Non-pigmented ciliary epithelial cell (primary cell): ENCODE measurements at places on chromosomes 12 and 14.

- no peak for DNase-seq
Measured at GRCh38 chr12:11886339-11886738, 184.4 kb upstream of the BCL2L14 start.

DNA sequence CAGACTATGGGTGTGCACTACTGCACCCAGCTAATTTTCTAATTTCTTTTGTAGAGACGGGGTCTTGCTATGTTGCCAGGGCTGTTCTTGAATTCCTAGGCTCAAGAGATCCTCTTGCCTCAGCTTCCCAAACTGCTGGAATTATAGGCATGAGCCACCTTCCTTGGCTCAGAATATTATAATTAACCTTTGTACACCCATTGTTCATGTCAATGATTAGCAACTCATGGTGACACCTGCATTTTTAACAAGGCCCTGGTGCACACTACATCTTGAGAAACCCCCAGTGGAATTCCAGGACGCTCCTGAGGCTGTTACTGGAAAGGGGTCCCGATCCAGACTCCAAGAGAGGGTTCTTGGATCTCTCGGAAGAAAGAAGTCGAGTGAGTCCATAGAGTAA is 28.3 kb upstream of the CCDC63 start:
- DNase-seq: no peak

DNA sequence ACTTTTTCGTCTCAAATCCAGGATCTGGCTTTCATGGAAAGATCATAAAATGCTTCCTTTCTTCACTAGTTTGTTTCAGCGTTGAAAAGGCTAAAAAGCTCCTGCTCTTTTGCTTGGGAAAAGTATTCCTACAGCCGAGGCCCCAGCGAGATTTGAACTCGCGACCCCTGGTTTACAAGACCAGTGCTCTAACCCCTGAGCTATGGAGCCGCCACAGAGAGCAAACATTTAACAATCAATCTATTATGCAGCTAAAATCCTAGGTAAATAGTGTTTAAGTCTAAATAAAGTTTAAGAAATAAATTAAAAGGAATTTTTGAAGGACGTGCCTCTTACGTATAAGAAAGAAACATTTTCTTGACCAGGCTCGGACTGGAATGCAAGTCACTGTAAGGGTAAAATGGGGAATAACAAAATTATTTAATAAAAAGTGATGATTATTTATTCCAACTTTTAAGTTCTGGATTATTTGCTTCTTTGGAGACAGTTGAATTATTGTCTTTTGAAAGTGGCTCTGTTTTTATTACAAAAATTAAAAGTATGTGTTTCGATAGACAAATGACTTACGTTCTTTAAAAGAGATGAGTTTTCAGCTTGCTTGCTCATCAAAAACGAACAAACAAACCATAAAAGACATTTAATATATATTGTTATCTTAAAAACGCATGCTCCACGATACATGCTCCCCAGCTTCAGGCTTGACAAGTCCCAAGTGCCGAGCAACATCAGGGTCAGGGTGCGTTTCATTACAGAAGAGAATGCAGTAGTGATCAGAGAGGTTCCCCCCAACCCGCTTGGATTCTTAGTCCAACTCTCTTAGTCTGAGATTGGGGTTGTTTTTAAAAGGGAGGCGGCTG is 10.2 kb downstream of the OR6S1 start:
- DNase-seq: no peak

- DNase-seq: no peak
Measured at GRCh38 chr12:16636435-16637055, 30.6 kb upstream of the LMO3 start.

- no peak for DNase-seq
Measured at GRCh38 chr14:101929946-101930345, 34.4 kb upstream of the DYNC1H1 start.

DNA sequence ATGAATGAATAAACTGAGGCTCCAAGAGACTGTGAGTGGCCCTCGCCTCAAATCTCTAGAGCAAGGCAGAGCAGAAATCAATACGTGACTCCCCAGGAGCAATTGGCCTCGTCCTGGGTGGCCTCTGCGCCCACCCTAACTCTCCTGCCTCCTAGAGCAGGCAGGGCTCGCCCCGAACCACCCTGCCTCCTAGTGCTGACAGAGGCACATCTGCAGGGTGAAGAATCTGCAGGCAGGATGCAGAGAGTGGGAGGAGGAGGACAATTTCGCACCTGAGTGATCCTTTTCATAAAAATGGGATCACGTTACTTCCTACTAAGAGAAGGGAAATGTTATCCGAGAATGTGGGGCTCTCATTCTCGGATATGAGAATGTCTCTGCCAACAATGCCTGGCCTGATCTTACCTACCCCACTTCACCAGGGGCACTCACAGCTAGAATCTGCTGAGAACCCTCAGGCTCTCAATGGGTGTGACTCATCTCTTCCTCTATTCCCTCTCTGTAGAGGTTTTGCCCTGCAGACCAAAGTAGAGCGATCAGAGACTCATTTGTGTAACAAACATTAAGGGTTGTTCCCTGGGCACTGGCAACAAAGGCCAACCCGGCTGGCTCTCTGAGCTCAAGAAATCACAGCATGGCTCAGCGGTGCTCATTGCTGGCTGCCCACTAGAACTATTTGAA is 61.7 kb upstream of the BCL2L14 start:
- no peak for DNase-seq

- DNase-seq: no peak
Measured at GRCh38 chr14:50082308-50082742, 34.0 kb downstream of the VCPKMT start.

DNA sequence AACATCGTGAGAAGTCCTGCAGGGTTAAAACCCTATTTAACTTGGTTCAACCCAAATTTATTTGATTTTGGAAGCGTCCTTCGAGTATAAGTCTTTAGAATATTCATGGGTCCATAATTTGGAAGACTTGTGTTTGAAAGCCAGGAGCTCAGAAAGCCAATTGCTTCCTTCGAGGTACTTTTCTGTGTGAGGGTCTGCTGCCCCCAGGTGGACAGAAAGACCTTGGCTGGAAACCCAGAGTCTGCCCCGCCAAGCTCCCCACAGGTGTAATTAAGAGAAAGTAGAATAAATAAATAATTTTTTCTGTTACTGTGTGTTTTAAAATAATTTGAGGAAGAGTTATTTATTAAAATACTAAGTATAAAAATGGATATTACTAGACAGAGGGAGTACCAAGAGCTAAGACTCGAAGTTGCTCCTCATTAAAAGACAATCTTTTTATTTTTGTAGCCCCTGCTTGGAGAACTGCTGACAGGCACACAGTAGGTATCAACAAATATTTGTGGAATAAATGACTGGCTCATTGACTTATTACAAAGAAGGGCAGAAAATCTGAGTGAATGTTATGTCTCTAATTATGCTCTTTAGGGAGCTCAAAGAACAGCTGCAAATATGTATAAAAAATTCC is 105.8 kb downstream of the PAH start:
- no peak for DNase-seq

DNA sequence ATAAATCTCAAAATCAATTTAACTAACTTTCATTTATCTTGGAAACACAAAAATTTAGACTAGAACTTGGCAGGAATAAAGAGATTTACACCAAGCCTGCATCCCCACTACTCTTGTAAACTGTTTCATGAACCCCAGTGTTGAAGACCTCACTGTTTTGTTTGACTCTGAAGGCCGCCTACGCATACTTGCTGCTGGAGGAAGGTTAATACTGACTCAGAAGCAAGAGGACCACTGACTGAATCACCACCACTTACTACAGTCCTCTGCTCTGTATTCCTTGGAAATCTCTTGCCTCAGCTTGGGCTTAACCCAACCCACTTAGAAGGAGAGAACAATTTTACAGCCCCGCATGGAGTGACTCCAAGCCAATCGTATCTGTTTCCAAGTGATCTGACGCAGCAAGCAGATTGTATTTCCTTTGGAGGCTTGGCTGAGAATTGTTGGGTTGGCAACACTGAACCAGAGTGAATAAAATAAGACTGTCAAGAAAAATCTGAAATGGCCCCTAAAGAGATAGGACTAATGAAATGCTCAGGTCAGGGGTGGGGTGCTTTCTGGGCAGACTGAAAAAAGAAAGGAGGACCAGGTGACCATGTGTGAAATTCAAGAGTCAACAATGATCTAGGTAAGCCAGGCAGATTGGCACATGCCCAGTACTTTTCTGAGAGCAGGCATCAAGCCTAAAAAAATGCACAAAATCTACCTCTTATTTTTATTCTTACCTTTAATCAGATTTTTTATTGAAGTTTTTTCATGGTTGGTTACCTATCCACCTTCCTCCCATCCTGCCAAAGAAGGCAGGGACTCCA is 248.6 kb downstream of the ZFP36L1 start:
- peak; percentile 99 for DNase-seq

DNA sequence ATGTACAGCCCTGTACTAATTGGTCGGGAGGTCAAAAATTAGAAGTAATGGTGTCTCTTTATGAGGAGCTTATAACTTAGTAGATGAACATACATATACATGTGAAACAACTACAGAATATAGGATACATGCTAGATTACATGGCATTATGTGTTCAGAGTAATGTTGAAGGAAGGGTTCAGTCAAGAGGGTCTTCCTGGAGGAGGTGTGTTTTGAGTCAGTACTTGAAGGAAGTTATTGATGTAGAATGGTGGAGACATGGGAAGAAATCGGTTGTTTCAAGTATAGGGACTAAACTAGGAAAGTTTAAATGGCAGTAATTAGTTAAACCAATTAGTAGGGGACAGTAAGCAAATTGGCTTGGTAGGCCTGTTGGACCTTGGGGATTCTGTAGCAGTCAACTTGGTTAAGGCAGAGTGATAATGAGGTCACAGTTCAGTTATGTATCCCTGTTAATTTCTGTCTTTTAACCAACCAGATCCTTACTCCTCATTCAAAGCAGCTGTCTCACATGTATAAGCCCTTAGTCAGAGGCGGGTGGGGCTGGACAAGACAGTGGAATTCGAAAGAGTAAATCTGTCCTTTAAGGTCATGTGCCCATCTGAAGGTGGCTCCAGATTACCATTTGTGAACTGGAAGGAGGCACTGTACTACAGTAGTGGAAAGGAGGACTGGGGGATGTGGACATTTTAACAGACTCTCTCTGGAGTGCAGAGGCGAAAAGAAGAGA is 3.5 kb upstream of the ANKRD52 start:
- DNase-seq: peak; percentile 48

- DNase-seq: no peak
Measured at GRCh38 chr14:77869340-77869739, 69.4 kb downstream of the ADCK1 start.

DNA sequence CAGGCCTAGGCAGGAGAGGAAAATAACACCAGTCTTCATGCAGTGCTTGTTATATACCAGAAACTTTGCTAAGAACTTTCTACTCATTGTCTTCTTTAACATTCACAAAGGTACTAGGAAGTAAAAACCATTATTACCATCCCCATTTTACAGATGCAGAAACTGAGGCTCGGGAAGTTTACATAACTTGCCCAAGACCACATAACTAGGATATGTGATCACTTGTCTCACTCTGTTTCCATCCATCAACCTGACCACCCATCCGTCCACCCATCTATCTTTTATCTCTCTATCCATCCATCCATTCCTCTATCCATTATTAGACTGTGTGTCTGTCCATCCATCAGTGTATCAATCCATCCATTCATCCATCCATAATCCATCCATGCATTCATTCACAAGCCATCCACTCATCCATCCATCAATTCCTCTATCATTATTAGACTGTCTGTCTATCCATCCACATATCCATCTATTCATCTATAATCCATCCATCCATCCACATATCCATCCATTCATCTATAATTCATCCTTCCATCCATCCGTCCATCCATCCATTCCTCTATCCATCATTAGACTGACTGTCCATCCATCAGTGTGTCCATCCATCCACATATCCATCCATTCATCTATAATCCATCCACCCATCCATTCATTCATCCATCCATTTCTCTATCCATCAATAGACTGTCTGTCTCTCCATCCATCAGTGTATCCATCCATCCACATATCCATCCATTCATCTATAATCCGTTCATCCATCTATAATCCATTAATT is 16.5 kb downstream of the SDSL start:
- DNase-seq: no peak

DNA sequence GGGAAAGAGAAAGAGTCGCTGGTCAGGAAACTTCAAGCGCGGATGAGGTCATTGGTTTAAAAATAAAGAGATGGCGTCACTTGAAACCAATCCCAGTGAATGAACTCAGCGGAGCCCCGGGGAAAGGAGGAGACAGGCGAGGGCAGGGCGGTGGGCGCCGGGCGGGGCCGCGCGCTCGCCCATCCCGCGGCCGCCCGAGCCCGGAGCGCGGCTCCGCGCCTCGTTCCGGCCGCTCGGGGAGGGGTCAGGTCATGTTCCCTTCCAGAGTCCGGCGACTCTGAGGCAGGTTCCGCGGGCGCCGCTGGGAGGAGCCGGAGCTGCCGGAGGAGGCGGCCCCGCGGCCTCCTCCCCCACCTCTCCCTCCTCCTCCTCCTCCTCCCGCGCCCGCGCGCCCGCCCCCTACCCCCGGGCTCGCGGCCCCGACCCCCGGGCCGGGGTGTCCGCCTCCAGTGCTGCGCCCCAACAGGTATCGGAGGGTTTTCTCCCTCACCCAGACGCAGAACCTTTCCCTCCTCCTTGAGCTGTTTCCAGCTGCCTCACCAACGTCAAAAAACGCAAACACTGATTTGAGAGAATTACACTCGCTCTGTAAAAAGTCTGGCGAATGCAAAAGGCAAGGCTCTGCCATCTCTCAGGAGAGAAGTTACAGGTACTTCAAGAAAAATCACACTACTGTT is at the start of gene DUSP16:
TSS of gene DUSP16 (minus strand) at position 279 of the 677 bp plus-strand sequence. CDS start 41,765 bp downstream, outside the sequence.
- DNase-seq: peak; percentile 84

GRCh38 chr12:86543716-86544115 is 287.5 kb upstream of the MGAT4C start:
- no peak for DNase-seq

GRCh38 chr14:51498411-51499227 is 153.1 kb upstream of the FRMD6 start:
- DNase-seq: no peak

DNA sequence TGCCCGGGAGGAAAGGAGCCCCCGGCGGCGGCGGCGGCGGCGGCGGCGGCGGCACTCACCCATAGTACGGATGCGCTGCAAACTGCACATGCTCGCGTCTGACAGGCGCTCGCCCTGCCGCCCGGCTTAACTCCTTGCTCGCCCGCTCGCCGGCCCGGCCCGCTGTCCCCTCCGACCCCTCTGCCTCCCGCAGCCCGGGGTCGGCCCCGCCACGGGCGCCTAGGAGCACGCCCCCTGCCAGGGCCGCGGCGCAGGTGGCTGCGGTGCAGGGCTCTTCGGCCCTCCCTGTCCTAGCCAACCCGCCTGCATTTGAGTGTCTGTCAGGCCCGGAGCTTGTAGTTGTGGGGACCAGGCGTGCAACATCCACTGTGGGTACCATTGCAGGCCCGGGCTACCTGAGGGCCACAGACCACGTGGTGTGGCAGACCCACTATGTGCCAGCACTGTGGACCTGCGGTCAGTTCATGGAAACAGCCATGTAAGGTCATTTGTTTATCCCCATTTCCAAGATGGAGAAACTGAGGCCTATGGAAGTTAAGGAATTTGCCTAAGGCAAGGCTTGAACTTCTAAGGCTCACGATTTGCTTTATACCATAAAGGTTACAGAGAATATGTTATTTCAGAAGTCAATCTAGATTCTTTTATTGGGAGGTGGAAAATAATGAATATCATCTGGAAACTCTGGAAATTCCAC is 17.6 kb upstream of the PLEKHH1 start:
- DNase-seq: no peak
